ENCODE measurements at places on chromosomes 13 and 19.

- no peak for DNase-seq
Measured at GRCh38 chr13:97615266-97615665, 181.3 kb downstream of the RAP2A start.

DNA sequence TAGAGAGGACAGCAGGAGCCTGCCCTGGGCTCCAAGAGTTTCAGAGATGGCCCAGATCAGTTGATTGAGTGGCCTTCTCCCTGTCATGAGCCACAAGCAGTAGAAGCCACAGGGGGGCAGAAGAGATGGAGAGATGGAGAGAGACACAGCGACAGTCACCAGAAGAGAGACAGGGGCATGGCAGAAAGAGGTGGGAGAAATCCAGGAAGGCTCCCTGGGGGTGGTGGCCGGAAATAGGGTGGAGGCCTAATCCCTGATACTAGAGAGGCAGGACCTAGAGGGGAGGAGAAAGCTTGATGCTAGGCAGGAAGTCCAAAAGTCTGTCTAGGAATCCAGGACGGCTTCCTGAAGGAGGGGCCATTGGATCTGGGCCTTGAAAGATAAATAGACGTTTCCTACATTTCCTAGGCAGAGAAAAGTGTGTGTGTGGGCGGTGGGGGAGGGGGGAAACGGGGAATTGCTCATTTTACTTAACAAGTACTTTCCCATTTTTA lies 9.6 kb upstream of the TPM4 start:
- DNase-seq = no peak

- DNase-seq = no peak
Measured at GRCh38 chr19:1254081-1254527, 5.7 kb downstream of the MIDN start.

- no peak for DNase-seq
Measured at GRCh38 chr13:112991609-112992008, 22.6 kb downstream of the MCF2L start.
